Left forelimb (tissue), 1 donor: ENCODE measurements at places on chromosomes 5 and 9.

- no peak for DNase-seq
Measured at GRCh38 chr5:121945261-121945660, 16.5 kb upstream of the SRFBP1 start.

GRCh38 chr5:118467103-118467502, 521.2 kb downstream of the DTWD2 start:
- DNase-seq, result no peak

- no peak for DNase-seq
Measured at GRCh38 chr5:168324859-168325630, 33.6 kb downstream of the WWC1 start.

GRCh38 chr5:10250806-10251276, 761 bp downstream of the CCT5 start:
- DNase-seq, result no peak
